ENCODE measurements at places on chromosomes 6 and 20.

GRCh38 chr6:9308284-9308683, 872.9 kb upstream of the SLC35B3 start:
- DNase-seq = no peak

- no peak for DNase-seq
Observed at GRCh38 chr6:166355552-166355951, 13.2 kb upstream of the SFT2D1 start.

DNA sequence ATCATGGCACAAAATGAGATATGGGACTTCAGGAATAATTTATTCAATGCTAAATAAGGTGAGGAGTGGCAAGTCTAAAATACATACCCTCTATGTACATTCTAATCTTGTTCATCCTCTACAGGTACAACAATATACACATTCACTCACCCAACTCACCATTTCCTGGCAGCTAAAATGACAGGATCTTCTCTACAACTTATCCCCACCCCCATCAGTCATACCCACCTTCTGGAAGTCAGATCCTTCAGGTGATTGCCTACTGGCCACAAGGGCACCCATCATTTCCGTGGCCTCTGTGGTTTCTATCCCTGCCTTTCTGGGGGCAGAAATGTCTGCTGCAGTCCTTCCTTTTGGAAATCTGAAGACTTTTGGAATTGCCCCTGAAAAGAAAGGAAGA, 22.8 kb upstream of the CRIP3 start:
- no peak for DNase-seq

DNA sequence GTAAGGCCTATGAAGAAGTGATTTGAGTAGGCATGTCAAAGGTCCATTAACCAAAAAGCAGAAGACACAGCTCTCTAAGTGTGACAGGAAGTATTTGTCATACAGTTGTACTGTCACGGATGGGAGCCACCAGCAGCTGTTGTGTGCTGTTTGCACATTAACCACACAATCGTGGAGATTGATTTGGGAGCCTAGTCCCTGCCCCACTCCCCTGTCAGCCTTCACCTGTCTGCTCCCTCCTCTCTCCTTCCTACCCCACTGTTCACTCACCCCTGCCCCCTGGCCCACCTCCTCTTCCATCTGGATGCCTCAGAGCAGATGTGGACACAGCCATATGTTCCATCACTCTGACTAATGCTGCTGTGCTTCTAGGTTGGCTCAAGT, 124.7 kb upstream of the SPACA1 start:
- DNase-seq = no peak

GRCh38 chr20:11902285-11902697, 15.4 kb upstream of the BTBD3 start:
- no peak for DNase-seq

GRCh38 chr6:7904654-7905319, 5.8 kb downstream of the TXNDC5 start:
- DNase-seq = no peak

DNA sequence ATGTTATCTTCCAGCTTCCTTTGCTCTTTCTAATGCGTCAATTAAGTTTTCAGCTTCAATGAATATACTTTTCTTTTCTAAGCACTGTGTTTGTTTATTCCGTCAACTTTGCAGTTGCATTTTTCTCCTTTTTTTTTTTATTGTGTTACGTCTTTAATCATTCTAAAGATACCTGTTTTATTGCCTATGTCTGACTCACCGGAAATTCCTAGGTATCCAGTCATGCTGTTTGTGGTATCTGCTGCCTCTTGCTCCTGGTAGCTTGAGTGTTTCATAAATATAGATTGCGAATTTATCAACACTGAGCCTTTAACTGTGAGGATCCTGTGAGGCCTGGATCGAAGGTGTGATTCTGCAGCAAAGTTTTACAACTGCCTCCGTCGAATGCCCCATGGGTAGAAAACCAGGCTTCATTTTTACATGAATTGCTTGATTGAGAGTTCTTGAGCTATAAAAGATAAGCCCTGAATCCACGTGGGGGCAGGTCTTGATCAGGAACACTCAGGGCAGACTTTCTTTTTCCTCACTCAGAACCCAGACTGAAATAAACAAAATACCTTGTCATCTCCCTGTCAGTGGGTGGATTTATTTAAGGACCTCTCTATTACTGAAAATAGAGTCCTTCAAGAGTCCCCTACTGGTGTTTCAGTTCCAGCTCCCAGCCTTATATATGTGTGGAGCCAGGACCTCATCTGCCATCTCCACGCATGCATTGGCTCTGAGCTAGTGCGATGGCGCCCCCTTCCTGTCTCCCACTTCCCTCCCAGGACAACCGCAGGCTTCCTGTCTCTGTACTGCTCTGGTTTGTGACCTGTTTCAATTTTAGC, 60.1 kb upstream of the LRRC1 start:
- DNase-seq = no peak

DNA sequence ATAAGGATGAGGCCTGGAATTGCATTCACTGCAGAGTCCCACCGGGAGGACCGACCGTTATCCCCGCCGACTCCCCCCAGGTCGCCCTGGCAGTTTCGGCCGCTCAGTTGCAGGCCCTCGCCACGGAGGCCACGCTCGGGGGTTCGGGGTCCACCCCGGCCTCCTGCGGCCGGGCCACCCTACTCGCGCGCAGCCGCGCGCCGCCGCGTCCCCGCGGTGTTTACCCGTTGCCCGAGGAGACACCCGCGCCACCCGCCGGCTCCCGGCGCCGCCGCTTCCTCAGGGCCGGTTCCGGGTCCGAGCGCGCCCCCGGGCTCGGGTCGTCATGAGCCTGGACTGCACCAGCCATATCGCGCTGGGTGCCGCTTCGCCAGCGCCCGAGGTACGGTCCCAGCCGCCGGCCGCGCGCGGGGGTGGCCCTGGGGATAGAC, at the start of gene CCDC170:
Gene CCDC170, plus strand, starts transcription at position 214 of the 431 bp plus-strand sequence. Its CDS starts 112 bp downstream, at position 326.
- DNase-seq = no peak

GRCh38 chr6:18414116-18414515, 27.0 kb downstream of the RNF144B start:
- DNase-seq = no peak

DNA sequence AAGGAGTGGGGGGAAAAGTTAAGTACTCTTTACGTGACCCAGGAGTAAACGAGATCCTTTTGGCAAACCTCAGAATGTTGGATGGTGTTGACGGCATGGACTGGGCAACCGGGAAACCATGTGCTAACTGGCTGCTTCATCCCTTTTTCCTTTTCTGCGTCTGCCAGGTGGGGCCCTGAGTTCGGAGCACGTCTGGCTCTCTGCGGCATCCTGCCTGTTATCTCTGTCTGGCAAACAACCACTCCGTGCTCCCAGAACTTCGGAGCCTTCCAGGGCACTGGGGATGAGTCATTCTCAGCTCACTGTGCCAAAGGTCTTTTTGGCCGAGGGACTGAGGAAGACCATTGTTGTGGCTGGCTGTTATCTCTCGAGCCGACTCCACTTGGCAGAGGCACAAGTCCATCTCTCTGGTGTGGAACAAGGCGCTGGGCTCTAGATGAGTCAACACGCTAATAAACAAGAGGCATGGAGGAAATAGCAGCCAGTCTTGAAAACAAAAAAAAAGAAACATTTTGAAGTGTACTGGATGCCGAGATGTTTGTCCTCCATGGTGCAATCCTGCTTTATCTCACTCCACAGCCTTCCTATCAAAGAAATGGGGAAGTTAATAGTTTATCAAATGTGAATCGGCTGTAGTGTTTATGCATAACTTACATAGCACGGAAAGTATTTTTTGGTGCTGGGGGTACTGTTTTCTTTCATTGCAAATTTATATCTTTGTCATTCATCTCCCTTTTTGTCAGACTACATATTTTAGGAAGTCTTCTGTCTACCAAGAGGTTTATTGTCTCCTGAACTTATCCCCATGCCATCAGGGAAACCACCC, 64.6 kb upstream of the TXNDC5 start:
- no peak for DNase-seq

- no peak for DNase-seq
Observed at GRCh38 chr6:31727717-31728671, 1.1 kb downstream of the DDAH2 start.

DNA sequence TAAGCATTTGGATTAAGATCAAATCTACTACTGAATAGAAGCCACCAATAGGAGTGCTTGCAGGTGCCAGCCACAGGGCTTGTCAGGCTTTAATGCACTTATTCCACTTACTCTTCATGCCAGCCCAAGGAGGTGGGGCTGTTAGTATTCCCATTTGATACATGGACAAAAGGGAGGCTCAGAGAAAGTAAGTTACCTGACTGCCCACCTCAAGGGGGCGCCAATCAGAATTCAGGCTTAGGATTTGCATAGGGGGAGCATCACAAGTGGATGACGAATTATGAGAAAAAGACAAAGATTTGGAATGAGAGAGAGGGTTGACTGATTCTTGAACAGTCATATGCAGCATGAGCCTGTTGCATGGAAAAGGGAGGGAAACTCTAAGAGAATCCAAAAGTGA, 188.4 kb upstream of the TSHZ2 start:
- no peak for DNase-seq

DNA sequence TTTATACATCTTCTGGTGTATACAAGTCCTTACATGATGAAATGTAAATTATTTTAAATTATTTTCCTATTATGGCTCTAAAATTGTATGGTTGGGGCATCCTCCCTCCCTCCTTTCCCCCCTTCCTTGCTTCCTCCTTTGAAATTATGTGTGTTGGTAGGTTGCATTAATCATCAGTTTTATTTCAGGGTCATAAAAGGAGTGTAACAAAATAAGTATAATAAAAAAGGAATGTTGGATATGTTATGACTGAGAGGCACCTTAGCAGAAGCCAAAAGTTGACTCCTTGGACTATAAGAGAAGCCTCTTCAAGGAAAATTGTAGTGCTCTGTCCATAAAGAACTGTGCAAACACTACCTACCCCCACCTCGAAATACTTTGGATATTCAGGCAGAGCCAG, 46.6 kb upstream of the PTPRK start:
- DNase-seq = no peak

- no peak for DNase-seq
Observed at GRCh38 chr6:138716013-138716412, 57.6 kb upstream of the CCDC28A start.

DNA sequence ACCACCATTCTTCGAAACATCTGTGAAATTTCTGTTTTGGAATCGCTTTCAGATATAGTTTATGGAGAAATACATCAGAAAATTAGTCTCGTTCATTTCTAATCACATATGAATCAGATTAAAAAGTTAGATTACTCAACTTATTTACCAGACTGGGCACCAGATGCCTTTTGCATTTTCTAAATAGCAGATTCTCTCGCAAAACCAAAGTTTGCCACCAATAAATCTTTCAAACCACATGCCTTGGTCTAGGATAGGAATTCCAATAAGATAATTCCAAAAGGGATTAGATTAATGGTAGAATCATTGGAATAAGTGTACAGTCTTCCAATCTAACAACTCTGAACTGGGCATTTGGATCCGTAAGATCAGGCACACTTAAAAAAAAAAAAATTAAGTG, 160.4 kb upstream of the TAB2 start:
- no peak for DNase-seq

DNA sequence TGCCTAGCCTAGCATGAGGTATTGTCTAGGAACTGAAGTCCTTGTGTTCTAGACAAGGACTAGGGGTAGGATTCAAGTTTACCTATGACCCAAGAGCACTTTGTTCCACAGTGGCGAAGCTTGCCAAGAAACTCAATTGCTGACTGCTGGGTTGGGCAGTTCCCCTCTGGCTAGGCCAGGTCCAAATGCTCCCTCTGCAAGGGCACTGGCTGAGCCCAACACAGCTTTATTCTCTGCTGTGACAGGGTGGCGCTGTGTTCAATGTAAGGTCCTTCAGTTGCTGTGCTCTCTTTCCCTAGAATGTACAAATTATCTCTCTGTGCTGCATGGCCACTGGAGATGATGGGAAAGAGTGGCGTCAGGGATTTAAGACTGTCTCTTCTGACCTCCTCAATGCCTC, 950.8 kb downstream of the HACE1 start:
- no peak for DNase-seq

DNA sequence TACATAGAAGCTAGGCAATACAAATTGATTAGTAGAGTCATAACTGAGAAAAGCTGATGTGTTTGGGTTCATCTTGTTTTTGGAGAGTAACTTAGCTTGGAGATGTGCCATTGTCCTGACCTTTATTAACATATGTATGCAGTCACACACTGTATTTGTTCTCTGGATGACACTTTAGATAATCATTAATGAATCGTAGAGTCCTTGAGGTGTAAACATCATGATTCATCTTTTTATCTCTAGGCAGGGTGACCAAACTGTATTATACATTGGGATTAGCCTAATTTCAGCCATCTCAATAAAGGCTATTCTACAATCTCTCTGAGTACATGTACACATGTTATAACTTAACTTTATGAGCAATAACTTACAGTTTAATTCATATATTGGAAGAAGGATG, 3.6 kb upstream of the MTCL3 start:
- no peak for DNase-seq

DNA sequence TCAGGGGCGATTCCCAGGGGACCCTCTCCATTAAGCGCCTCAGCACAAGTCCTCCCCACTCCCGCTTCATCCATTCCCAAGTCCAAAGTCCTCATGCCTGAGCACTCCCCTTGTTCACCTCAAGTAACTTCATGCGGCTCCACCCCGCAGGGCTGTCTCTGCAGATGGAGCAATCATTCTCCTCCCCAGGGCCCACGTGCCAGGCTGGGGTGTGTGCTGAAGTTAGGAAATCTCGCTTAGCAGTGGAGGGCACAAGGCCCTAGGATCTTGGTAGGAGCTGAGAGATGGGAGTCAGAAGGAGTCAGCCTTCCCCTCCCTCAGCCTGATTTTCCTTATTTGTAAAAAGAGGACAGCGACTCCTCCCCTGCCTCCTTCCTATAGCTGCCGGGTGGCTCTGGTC, 3.5 kb downstream of the TGM3 start:
- no peak for DNase-seq

- DNase-seq = no peak
Observed at GRCh38 chr6:36729161-36729524, 31.5 kb downstream of the RAB44 start.

DNA sequence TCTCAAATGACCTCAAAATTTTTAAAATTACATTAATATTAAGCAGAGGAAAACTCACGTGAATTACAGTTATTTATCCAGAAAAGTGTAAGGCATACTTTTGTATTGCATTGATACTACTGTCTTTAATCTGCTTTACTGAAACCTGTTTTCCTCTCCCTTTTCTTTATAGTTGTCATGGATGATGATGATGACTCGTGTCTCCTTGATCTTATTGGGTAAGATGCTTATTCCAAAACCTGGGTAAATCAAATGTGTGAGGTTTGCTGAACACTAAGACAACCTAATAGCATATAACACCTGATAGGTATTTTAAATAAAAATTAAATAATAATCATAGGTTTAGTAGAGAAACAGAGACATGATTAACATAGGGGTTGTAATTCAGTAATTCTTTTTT, 40.0 kb downstream of the BICRAL start:
- DNase-seq = no peak

Measured in stimulated activated CD8-positive, alpha-beta memory T cell treated with anti-CD3 and anti-CD28 coated beads, Interleukin-15, amount 100 ng/mL, for 4 hours (primary cell).